Osteocyte (in vitro differentiated cells): ENCODE measurements at places on chromosomes 4 and X. TPM values are rescaled to one million over a fixed set of nuclear protein-coding genes. Genes with fewer than 3 reads are reported as not detected.

Gene TBC1D19
- total RNA-seq: 11.8 and 13.5 TPM in 2 replicates

Gene EXOC1L
- total RNA-seq: not detected in 2 replicates

- no peak for DNase-seq
Measured at GRCh38 chr4:85725721-85726170, 250.8 kb downstream of the ARHGAP24 start.

GRCh38 chr4:129063640-129064039 lies 29.7 kb downstream of the SCLT1 start:
- no peak for DNase-seq

DNA sequence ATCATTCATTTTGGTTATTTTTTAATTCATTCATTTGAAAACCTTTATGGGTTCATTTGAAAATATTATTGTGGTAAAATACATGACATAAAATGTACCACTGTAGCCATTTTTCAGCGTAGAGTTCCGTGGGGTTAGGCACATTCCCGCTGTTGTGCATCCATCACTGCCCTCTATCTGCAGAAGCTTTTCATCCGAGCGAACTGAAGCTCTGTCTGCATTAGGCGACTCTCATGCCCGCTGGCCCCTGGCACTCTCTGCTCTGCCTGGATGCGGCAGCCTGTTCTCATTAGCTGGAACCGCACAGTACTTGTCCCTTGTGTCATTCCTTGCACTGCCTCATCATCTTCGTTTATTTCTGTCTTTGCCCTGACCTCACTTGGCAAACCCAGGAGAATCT lies 17.5 kb downstream of the CFAP99 start:
- DNase-seq: no peak

DNA sequence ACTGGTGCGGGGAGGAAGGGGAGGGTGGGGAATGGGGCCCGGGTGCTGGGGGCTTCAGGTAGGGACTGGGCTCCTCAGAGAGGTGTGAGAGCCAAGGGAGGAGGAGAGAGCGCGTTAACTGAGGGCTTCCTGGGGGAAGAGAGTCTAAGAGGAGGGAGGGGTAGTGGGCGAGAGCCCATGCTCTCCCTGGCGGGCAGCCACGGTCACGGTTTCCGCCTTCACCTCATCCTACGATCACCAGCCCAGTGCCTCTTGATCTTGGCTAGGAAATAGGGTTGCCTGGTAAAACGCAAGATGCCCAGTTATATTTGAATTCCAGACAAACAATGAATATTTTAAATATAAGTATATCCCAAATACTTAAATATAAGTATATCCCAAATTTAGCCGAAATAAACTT lies 60.8 kb upstream of the GRPEL1 start:
- DNase-seq: no peak

DNA sequence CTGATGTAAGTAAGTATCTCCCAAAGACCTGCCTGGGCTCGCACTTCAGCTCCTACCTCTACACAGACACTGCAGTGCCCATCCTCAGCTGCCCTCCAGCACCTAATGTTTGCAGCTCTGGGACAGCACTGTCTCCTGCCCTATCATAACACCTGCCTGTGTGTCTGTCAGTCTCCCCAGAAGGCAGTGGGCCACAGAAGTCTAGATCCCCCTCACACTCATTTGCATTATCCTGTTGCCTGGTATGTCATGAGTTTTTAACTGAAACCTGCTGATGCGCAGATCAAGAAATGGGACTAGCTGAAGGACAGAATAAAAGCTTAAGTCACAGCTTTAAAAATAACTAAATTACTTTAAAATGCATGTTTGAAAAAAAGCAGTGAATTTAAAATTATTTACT lies 43.0 kb downstream of the LRP2BP start:
- DNase-seq: no peak

DNA sequence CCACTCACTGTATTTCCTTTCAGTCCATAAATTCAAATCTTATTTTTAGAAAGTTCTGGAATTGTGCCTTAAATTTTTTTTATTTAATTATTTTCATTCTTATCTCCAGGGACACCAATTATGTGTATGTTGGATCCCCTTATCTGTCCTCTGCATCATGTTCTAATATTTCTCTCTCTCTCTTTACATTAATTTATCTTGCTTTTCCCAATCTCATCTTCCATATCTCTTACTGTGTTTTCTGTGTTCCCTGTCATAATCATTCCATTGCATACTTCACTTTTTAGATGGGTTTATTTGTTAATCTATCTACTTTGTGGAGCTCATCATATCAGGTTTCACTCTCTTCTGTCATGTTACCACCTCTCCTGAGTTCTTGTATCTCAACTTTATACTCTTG lies 37.4 kb downstream of the PPP2R2C start:
- DNase-seq: no peak
